ENCODE measurements at places on chromosomes 4 and X. TPM values are rescaled to one million over a fixed set of nuclear protein-coding genes. Genes with fewer than 3 reads are reported as not detected.
A peak's percentile ranks its signal among the peaks of the same experiment; 100 is the strongest.

The PLS3 gene
- total RNA-seq = 169 TPM

The SHISA3 gene
- total RNA-seq = not detected

DNA sequence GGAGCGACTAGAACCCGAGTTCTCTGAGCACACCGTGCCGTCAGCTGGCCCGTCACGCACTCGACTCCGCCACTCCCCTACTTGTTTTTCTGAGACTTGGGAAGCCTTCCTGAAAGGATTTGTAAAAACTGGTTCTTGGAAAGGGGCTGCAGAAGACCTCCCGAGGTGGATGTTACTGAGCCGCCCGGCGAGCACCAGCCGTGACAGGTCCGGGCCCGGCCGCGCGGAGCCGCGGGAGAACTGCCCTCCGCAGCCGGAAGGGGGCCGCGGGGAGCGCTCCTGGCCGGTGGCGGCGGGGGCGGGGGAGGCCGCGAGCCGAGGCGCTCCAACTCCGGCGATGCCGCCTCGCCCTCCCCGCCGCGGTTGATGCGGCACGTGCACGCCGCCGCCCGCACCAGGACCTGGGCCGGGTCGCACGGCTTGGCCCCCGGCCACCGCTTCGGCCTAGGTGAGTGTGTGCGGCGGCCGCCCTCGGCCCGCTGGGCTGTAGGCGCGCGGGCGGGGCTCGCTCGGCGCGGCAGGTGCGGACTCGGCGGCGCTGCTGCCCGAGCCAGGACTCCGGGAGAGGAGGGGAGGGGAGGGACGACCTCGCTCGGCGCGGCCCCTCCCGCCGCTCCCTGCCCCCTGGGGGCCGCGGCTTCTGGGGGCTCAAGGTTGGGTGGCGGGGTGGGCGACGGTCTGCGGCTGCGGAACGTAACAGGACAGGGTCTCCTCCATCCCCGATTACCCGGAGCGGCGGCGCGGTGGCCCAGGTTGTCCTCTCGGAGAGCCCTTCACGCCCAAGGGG lies 1.7 kb downstream of the SPRY1 start:
- peak; percentile 82 for DNase-seq
- peak overlapping the region; percentile 92 for H3K27ac ChIP-seq
- H3K4me1 ChIP-seq = peaks cover 23% of the 10 kb centered on the region
- H3K36me3 ChIP-seq = peaks cover 59% of the 10 kb centered on the region

- no peaks in the 10 kb centered on the region for H3K4me1 ChIP-seq
- no peak overlapping the region for H3K4me3 ChIP-seq
- no peaks in the 10 kb centered on the region for H3K27me3 ChIP-seq
- no peaks in the 10 kb centered on the region for H3K36me3 ChIP-seq
- DNase-seq = no peak
- no peak overlapping the region for H3K27ac ChIP-seq
Measured at GRCh38 chr4:13151194-13151593, 332.9 kb downstream of the RAB28 start.

GRCh38 chr4:13527192-13527980 lies 16.9 kb downstream of the NKX3-2 start:
- H3K36me3 ChIP-seq = no peaks in the 10 kb centered on the region
- DNase-seq = no peak
- no peaks in the 10 kb centered on the region for H3K4me1 ChIP-seq
- no peak overlapping the region for H3K27ac ChIP-seq
- peaks cover 14% of the 10 kb centered on the region for H3K27me3 ChIP-seq
- H3K4me3 ChIP-seq = no peak overlapping the region

- peak overlapping the region; percentile 70 for H3K27ac ChIP-seq
- H3K36me3 ChIP-seq = peaks cover 7% of the 10 kb centered on the region
- peak; percentile 0 for DNase-seq
- no peaks in the 10 kb centered on the region for H3K4me1 ChIP-seq
- peak overlapping the region; percentile 72 for H3K4me3 ChIP-seq
- no peaks in the 10 kb centered on the region for H3K27me3 ChIP-seq
Measured at GRCh38 chr4:176380352-176381157, 60.8 kb downstream of the SPCS3 start.

DNA sequence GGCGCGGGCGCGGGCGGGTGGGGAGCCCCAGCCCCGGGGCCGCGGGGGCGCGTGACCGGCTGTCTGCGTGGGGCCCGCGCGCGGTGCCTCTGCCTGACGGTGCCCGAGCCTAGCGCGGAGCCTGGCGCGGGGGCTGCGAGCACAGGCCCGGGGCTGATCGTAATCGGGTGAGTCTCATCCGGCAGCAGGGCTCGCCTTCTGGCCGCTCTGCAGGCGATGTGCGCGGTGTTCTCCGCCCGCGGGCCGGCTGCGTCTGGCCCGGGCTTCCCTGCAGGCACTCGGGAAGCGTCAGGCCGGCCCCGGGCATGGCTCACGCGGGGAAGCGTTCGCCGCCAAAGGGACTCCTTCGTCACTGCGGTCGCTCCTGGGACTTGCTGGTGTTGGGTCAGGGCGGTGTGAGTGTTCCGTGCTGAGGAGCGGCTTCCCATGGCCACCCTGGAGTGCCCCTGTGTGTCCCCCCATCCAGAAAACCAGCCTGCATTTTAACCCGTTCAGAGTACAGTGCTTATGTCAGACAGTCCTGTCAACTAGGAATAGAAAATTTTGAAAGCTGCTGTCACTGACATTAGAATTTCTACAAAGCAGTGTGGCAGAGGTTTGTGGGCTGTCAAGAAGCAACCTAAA lies 40.6 kb downstream of the FAM149A start:
- H3K4me3 ChIP-seq = peak overlapping the region; percentile 77
- peaks cover 25% of the 10 kb centered on the region for H3K4me1 ChIP-seq
- DNase-seq = peak; percentile 49
- H3K27me3 ChIP-seq = no peaks in the 10 kb centered on the region

- peak; percentile 16 for DNase-seq
- no peaks in the 10 kb centered on the region for H3K27me3 ChIP-seq
- H3K27ac ChIP-seq = no peak overlapping the region
- peaks cover 5% of the 10 kb centered on the region for H3K36me3 ChIP-seq
- H3K4me3 ChIP-seq = no peak overlapping the region
- peaks cover 26% of the 10 kb centered on the region for H3K4me1 ChIP-seq
Measured at GRCh38 chr4:119721878-119722277, 93.3 kb upstream of the PDE5A start.

DNA sequence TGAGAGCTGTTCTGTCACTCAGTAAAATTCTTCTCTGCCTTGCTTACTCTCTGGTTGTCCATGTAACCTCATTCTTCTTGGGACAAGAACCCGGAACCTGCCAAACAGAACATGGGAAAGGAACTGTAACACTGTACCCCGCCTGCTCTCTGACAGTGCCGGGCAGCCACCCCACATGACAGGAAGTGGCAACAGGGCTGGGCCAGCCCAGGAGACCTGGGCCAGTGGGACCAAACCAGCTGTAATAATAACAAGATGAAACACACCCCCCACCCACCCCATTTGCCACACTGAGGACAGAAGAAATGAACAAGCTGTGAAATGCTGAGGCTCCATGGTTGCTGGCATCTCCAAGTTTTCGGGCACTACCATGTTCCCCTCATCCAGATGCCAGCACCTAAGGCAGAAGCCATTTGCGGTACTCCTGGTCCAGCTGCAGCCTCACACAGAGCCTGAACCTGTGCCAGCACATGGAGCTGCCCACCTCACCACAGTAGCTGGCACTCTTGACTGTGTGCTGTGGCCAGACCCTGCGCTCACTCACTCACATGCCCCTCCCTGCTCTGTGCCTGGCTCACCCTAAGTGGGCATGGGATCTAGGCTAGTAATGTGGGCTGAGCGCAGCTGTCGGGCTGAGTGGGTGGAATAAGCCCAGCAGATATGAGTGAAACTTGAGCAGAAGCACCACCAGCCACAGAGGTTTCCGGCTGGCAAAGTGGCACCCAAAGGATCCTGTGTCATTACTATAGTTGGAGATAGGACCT lies 126.2 kb upstream of the UGT8 start:
- no peak overlapping the region for H3K27ac ChIP-seq
- H3K36me3 ChIP-seq = no peaks in the 10 kb centered on the region
- H3K4me1 ChIP-seq = no peaks in the 10 kb centered on the region
- H3K27me3 ChIP-seq = no peaks in the 10 kb centered on the region
- DNase-seq = no peak
- no peak overlapping the region for H3K4me3 ChIP-seq

GRCh38 chr4:53089936-53090729 lies 228.0 kb downstream of the RASL11B start:
- DNase-seq = no peak
- no peaks in the 10 kb centered on the region for H3K4me1 ChIP-seq
- H3K4me3 ChIP-seq = no peak overlapping the region
- H3K27me3 ChIP-seq = no peaks in the 10 kb centered on the region
- no peak overlapping the region for H3K27ac ChIP-seq

GRCh38 chrX:40290517-40290916 lies 192.8 kb upstream of the BCOR start:
- no peaks in the 10 kb centered on the region for H3K36me3 ChIP-seq
- no peaks in the 10 kb centered on the region for H3K27me3 ChIP-seq
- H3K4me1 ChIP-seq = no peaks in the 10 kb centered on the region
- DNase-seq = no peak
- no peak overlapping the region for H3K27ac ChIP-seq

Measured in Calu3 (cell line).